ENCODE measurements at places on chromosomes 6 and 20. TPM values are rescaled to one million over a fixed set of nuclear protein-coding genes. Genes with fewer than 3 reads are reported as not detected.
A peak's percentile ranks its signal among the peaks of the same experiment; 100 is the strongest.

DNA sequence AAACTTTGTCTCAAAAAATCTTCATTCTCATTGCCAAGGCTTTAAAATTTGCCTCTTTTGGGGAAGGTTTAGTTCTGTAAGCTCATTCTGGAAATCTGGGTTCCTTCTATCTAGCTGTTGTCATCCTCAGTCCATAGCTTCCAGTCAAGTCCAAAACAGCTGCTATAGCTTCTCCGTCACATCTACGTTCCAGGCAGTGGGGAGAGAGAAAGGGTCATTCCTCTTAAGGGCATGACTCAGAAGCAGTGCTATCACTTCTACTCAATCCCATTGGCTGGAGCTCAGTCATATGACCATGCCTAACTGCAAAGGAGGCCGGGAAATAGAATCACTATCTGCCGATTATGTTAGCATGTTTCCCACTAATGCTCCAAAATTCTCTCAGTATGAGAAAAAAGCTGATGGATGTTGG is 141.4 kb upstream of the PTPN1 start:
- no peak for DNase-seq

DNA sequence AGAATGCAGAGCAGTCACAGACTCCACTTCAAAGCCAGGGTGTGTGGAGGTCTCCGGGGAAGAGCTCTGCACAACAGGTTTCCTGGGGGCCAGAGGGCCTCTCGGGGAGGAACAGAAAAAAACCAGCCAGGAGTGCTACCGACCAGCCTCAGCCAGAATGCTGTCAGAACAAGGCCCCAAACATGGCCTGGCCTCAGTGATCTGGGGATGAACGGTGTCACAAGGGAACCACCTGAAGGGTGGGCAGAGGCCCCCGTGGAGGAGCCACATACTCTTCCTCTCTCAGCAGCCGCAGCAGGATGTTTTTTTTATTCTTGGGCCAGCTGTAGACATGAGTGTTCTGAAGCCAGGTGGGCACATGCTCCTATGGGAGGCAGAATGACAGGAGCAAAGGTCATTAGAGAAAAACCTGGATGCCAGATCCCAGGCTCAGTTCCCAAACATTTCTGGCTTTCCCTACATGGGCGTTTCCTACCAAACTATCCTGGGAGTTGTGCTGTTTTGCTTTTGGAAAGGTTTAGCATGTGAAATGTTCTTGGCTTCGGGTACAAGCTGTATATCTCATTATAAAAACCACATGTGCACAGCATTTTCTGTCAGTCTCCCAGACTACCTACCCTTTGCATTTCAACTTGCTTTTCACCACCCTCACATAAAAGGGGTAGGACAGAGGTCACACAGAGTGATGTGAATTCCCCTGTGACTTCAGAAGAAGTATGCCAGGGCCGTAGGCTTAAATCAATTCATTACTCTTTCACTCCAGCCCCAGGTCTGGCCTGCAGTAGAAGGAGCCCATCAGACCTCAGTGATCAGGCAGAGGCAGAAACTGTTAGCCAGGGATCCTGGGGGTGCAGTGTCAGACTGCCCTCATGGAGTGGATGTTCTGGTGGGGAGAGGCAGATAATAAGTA is 46.2 kb downstream of the TRAF3IP2 start:
- no peak for DNase-seq

GRCh38 chr6:81376745-81377144 is 375.7 kb downstream of the TENT5A start:
- no peak for DNase-seq

DNA sequence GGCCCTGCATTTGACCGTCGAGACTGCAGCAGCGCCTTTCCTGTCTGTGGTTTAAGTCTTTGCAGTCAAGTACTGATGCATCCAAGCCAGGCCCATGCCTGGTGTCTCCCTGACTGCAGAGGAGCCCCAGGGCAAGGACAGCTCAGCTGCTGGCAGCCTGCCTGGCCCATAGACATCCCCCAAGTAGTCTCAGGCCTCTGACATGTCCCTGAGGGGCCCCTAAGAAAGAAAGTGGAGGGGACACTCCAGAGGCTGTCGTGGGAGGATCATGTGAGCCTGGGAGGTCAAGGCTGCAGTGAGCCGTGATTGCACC is 18.0 kb downstream of the HRH3 start:
- no peak for DNase-seq

DNA sequence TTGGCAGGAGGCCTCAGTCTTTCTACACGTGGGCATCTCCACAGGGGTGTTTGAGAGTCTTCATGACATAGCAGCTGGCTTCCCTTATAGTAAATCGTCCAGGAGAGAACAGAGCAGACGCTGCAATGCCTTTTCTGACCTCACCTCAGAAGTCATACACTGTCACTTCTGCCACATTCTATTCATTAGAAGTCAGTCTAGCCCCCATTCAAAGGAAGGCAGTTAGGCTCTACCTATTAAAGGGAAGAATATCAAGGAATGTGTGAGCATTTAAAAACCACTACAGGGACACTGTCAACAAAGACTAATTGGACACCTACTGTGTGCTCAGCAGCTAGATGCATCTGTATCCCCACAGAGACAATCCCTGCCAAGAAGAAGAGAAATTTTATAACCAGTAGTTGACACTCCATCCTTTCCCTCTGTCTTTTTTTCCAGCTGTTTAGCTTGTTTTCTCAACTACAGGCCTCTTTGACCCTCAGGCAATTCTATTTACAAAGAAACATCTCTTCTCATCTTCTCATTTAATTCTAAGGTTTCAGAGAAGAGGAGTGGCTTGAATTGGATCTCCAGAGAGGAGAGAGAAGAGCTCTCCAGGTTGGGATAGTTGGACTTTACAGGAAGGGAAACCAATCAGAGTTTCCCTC is 18.6 kb downstream of the ARMC12 start:
- DNase-seq: no peak

- no peak for DNase-seq
These were observed 43.1 kb upstream of the JAG1 start for GRCh38 chr20:10716855-10717254.

DNA sequence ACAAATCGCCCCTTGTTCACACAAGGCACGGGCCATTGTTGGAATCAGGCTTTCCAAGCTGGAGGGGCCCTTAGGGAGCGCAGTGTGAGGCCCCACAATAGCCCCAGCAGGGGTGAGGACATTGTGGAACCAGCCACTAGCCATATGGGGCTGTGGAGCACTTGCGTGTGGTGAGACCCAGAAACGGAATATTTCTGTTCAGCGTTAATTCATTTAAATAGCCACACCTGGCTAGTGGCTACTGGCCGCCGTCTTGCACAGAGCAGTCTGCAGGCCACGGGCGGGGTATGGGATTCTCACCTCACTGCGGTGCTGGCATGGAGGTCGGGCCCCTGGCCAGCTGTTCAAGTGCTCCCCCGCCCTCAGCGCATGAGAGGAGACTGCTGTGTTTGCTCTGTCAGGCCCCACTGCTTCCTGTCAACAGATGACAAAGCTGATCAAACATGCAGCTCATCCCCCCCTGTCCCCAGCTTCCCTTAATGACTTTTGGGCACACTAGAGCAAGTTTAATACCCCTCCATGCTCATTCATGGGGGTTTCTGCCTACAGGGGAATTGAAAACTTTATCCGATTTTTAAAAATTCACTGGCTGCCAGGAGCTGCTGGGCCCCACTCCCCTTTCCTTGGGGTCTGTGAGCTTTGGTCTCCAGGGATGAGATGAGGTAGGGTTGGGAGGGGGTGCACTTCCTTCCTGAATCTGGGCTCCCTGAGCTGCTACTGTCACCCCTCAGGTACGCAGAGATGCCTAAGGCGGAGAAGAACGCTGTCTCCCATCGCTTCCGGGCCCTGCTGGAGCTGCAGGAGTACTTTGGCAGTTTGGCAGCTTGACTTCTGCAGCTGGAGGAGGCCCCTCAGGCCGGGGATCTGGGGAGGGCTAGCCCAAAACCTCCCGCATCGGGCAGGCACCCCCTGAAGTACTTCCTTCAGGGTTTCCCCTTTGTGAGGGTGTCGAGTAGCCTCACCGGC is 13.6 kb downstream of the ITPA start:
- no peak for DNase-seq

GRCh38 chr6:151349651-151350270 is 41.6 kb downstream of the ZBTB2 start:
- no peak for DNase-seq

DNA sequence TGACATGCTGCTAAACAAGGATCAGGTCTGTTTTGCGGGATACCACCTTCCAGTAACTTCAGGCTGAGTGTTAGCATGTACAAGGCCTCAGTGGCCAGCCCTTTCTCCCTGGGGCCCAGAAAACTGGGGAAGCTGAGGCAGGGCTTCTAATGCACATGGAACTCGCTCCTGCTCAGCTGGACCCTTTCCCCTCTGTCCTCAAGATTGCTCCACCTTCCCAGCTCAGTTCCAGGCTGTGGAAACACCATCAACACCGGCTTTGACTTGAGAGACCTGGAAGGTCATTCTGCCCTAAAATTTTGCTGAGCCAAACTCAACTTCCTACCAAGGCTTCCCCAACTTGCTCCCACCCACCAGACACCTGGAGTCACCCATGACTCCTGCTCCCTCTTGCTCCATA is 4.2 kb upstream of the BLCAP start:
- DNase-seq: no peak

DNA sequence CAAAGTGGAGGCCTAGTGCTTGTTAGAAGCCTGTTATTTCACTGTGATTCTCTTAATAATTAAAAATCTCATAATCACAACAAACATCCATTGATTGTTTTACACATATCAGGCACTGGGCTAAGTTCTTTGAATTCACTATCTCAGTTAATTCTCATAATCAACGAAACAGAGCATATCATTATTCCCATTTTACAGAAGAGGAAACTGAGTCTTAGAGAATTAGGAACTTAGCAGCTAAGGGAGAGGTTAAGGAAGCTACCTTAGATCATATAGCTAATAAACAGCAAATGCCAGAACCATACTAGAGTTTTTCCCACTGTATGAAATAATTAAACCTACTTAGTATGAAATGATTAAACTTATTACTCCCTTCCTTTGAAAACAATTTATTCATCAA is 7.0 kb downstream of the HMGN3 start:
- DNase-seq: no peak

DNA sequence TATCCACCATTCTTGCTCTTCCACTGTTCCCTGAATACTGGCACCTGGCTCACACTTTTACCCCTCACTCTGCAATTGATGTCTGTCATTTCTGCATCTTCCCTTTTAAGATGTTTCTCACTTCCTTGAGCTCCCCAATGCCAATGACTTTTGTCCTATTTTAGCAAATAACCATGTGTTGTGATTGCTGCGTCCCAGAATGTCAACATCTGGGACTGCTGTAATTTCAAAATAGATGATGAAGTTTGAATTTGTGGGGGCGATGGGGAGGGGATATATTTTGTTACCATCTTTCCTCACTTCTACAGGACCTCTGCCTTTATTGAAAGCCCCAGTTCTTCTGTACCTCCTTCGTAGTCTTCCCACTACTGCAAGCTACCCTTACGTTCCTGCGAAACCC is 40.0 kb upstream of the ADGRF5 start:
- DNase-seq: no peak

- DNase-seq: peak; percentile 31
These were observed 699.7 kb downstream of the DHX35 start for GRCh38 chr20:39661833-39662232.

DNA sequence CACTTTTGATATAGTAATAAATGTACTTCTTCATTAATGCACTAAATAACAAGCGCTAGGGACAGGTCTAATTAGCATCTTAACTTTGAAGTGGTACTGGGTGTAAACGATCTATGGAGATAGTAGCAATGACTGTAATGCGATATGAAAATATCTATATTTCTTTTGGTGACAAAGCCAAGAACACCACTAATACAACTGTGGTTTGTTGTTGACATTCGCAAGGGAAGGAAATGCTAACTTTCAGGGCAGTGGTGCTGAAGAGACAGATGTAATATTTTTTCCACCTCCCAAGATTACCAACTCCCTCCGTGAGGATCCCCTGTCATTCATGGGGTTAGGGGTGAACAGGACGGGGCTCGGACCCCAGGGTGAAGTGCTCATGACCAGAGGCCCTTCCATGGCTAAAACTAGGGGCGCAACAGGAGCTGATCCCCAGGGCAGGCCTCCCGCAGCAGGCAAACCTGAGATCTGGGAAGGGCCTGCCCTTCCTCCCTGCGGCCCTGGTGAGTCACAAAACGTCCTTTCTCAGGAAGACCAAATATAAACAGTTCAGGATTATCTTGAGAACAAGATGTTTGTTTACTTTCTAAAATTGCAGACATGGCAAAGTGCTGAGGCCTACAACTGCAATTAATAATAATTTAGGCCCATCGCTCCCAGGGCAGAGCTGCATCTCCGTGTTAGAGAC is 65.0 kb upstream of the TOX2 start:
- DNase-seq: peak; percentile 35

- no peak for DNase-seq
These were observed 58.9 kb upstream of the OPRM1 start for GRCh38 chr6:153980171-153980570.

GRCh38 chr6:119318176-119318575 is 31.4 kb downstream of the MAN1A1 start:
- no peak for DNase-seq

- no peak for DNase-seq
These were observed 45.9 kb upstream of the CTNNBL1 start for GRCh38 chr20:37647946-37648345.

DNA sequence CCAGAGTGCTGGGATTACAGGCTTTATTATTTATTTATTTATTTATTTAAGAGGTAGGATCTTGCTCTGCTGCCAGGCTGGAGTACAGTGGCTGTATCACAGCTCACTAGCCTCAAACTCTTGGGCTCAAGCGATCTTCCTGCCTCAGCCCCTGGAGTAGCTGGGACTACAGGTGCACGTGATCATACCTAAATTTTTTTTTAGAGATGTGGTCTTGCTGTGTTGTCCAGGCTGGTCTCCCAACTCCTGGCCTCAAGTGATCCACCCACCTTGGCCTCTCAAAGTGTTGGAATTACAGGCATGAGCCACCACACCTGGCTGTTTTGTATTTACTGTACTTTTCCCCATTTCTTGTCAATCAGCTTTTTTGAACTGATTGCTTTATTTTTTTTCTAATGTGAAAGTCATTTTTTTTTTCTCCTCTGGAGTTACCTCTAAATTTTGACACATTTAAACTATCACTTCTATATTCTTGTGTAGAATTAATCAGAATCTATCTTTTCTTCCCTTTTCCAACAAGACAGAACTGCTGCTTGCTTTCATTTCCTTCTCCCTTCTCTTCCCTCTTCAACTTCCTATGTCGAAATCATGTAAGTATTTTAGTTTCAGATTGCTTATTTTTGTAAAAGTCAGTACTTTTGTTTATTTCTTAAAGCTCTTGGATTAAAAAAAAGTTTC is 12.0 kb downstream of the PANK2 start:
- DNase-seq: no peak

DNA sequence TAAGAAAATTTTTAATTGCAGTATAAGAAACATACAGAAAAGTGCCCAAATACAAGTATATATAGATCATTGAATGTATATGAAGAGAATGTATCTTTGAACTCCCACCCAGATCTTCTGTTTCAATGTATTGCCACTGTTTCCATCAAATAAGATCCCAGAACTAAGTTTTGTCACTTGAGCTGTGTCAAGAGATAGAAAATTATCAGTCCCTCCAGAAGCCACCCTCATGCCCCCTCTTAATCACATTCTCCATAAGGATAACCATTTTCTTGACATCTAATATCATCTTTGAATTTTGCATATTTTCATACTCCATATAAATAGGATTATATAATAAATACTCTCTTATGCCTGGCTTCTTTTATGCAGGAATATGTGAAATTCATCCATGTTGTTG is 20.3 kb downstream of the GPX5 start:
- DNase-seq: no peak

The PGC gene
- not detected for polyA plus RNA-seq

The CUL7 gene
- polyA plus RNA-seq: 11.2 TPM

The ZBP1 gene
- not detected for polyA plus RNA-seq

The TMEM200A gene
- 11.6 TPM for polyA plus RNA-seq
